ENCODE measurements at places on chromosomes 4 and X.

DNA sequence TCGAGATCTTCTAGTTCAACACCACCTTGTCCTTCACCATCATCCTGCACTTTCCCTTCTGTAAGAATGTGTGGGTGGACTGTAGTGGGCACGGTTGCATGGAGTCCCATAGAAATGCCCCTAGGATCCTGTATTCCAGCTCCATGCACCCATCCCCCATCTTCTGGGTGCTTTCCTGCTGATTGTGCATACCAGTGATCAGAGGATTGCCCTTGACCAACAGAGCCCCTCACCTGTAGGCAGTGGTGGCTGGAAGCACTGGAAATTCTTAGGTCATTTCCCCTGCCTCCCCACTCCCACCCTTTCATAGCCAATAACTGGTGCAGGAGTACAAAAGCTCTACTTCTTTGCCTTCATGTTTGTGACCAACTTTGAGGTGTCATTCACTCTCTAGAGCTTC is 213.4 kb upstream of the ARSJ start:
- DNase-seq = no peak

DNA sequence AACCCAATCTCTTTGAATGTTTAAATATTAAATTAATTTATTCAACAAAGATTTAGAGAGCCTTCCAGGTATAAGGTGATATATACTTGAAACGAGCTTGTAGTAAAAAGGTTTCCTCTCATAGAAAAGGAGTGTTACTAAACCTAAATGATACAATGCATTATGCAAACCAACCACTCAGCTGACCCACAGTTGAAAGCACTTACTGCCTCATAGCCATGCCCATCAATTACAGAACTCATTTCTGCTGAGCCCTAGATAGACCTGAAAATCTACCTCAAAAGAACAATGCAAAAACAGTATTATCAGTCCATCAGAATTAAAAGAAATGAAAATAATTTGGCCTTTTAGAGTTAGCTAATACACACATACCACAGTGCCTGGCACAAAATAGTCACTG is 75.4 kb downstream of the KCNIP4 start:
- DNase-seq = no peak

DNA sequence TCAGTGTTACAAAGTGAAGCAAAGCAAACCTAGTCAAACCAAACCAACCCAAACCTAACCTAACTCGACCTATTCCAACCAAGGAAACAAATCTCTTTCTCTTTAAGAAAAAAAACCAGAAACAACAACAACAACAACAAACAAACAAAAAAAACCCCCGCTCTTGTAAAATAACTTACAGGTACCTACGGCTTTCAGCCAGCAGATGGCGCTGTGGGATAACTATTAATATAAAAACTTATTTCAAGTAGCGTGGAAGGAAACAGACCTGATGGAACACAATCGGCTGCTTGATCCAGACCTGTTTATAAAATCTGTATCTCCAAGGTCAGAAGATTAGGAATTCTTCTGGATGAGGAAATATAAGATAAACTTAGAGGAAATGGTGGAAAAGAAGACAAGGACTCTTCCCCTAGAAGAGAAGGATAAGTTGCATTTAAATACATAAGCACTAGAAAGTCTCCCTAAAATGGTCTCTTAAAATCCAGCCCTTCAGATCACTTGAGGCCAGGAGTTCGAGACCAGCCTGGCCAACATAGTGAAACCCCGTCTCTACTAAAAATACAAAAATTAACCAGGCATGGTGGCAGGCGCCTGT is 34.4 kb upstream of the CDKL5 start:
- DNase-seq = peak; percentile 56

DNA sequence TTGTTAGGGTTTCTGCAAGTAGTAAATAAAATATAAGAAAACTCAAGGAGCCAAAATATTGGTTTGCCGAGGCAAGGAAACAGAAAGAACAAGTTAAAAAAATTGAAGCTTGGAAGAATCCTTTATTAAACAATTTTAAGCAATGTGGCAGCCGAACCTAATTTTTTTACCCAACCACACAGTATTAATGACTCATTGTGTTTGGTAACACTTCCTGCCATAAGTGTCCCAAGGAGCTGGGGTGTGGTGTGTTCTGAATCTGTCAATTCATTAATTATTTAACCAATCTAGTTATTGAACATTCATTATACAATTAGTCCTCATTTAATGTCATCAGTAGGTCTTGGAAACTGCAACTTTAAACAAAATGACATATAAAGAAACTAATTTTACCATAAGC is 19.3 kb upstream of the CPE start:
- no peak for DNase-seq

DNA sequence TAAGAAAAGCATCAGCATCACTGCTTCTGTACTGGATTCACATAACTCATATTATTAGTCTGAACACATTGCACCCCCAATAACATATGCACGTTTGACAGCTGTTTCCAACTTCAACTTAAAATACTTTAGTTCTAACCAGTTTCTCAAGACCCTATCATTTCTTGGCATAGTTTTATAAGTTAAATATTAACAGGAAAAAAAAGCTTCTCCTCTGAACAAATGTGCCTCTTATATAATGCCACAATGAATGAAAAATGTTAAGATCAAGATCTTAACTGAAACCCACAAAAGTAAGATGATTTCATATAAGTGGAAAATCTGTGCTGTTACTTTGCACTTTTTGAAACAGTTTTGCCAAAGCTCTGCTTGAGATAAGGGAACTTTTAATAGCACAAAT is 652.8 kb upstream of the FAM241A start:
- no peak for DNase-seq

GRCh38 chrX:40152173-40152711 is 54.5 kb upstream of the BCOR start:
- peak; percentile 41 for DNase-seq

GRCh38 chr4:837772-838171 is 11.8 kb upstream of the CPLX1 start:
- DNase-seq = no peak

GRCh38 chrX:96889726-96890125 is 6.0 kb downstream of the RPA4 start:
- DNase-seq = no peak

DNA sequence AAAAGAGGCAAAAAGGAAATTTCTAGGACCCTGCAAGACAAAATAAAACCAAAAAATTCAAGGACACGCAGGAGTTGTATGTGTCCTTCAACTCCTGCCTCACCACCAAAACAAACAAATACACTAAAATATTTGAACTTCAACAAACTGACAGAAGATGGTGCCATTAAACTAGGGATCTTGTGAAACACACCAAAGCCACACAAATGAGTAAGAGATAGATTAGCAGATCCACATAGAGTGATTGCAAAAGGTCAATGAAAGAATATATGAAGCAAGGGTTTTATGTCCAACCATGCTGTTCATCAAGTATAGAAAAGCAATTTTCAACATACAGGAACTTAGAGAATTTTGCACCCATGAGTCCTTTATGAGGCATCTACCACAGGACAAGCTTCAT is 40.1 kb upstream of the SCML1 start:
- no peak for DNase-seq

DNA sequence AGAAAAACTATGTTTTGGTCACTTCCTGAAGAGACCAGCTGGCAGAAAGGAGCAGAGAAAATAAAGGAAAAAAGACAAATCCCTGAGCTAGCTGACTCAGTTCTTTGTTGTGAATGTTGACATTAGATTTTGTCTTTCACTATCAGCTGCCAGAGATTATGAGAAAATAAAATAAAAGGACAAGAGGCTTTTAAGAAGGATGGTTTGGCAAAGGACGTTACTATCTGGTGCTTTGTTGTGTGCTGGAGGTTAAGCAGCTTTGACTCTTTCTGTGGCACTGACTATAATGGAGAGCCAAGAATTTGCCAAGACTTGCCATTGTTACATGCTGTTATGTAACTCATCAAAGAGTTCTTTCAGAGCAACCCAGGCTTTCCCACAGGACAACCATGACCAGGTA is 12.1 kb downstream of the ASB5 start:
- DNase-seq = no peak

- peak; percentile 57 for DNase-seq
These were observed 1.1 kb upstream of the RAP1GDS1 start for GRCh38 chr4:98260047-98260578.

- DNase-seq = no peak
These were observed 3.8 kb downstream of the ASMT start for GRCh38 chrX:1618689-1619088.

DNA sequence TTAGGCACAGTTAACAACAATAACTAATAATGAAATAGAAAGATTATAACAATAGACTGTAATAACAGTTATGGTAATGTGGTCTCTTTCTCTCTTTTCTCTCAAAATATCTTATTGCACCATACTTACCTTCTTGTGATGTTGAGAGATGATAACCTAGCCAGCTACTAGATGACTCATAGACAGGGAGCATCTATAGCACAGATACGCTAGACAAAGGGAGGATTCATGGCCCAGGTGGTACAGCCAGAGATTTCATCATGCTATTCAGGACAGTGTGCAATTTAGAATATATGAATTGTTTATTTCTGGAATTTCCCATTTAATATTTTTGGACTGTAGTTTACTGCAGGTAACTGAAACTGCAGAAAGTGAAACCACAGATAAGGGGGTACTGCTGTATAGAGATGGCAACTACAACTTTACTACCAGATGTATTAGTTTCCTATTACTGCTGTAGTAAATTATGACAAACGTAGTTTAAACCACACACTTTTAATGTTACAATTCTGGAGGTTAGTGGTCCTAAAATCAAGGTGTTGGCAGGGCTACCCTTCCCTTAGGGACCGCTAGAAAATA is 41.8 kb upstream of the MAGED1 start:
- no peak for DNase-seq

GRCh38 chr4:10188400-10189004 is 71.9 kb upstream of the WDR1 start:
- no peak for DNase-seq

DNA sequence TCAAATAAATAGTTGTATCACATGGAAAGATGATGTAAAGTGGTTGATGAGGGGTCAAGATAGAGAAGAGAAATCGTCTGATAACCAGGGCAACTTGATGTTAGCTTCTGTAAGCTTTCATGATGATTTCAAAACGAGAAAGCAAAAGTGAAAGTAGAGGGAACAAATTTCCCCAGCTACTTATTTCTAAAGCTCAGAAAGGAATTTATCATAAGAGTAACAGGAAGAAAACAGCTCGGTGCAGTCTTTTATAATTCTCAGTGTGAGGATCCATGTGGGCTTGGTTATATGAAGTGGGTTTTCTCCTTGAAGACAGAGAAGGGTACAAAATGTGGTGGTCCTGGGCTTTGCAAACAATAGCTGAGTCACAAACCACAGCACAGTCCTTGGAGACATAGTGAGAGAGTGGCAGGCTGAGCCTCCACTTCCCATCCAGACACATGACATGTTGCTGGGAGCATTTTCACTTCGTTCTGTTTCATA is 32.1 kb upstream of the GLRA2 start:
- DNase-seq = peak; percentile 5

DNA sequence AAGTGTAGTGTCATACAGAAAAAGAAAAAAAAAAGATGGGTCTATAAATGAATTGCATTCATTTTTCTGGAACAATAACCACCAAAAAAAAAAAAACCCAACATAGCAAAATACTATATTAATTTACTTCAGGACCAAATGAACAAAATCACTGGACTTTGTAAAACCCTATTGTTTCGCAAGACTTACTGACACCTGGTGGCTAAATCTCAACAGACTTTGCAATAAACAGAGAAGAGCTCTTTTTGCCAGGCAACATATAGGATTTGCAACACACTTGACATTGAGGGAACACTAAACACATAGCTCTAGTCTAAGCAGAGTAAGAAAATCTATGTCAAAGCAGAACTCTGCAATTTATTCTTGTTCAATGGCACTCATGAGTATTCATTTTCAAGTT is 990.2 kb downstream of the STPG2 start:
- no peak for DNase-seq

- no peak for DNase-seq
These were observed 163.3 kb upstream of the RASGEF1B start for GRCh38 chr4:81634766-81635549.

- DNase-seq = no peak
These were observed 42.1 kb upstream of the MAGEA4 start for GRCh38 chrX:151870602-151871001.

- no peak for DNase-seq
These were observed 14.3 kb downstream of the PIGG start for GRCh38 chr4:513327-513726.

DNA sequence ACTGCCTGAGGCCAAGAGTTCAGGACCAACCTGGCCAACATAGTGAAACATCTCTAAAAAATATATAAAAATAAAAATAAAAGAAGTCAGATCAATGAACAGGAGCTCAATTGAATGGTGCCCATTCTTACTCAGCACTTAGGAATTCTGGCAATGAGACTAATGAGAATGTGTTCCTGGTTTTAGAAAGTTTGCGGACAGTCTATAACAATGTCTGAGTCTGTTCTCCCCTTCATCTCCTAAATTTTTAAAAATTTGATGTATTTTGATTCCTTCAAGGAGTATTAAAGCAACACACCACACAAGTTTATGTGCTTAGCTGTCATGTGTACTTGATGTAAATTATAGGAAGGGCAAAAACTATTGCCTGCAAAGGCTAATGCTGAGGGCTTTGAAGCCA is 30.6 kb upstream of the KCNIP4 start:
- DNase-seq = no peak

DNA sequence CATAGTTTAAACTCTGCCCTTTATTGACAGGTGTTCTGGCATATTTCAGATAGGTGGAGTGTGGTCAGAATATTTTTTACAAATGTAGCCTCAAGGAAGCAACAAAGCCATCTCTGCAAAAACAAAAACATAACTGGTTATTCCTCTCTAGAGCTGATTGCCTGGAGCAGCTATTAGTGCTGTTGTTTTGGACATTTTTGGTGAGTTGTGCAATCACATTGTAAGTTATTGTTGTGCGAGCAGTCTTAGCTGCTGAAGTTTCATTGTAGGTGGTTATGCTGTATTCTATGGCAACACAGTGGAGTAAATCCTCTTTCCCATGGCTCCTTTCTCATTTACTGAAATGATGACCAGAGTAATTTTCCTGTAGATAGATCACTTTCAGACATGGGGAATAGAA is 1413.0 kb downstream of the PCDH7 start:
- DNase-seq = no peak

GRCh38 chrX:96721354-96721753 is 36.7 kb downstream of the DIAPH2 start:
- no peak for DNase-seq

GRCh38 chr4:38562751-38563198 is 101.2 kb upstream of the KLF3 start:
- DNase-seq = no peak

DNA sequence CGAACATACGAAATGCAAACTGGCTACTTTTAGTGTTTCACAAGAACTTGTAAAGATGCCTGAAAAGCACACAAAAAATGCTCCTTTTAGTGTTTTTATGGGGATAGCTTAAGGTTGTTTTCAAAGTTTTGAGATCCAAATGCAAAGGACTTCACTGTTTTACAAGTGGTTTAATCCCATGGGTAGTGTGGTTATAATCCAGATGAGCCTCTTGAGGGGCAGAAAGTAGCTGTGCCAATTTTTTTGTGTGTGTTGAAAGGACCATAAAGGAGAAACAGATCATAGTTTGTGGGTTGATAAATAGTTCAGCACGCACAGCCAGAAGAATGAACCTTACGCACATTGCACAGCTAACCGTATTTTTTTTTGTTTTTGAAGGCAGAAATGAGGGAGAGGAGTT is 126.9 kb upstream of the GIMD1 start:
- no peak for DNase-seq

All from stimulated activated CD4-positive, alpha-beta T cell treated with anti-CD3 and anti-CD28 coated beads, Interleukin-15, amount 100 ng/mL, for 24 hours (primary cell).